Mesenchymal stem cell (in vitro differentiated cells and primary cell): ENCODE measurements at places on chromosomes 5 and 9.

DNA sequence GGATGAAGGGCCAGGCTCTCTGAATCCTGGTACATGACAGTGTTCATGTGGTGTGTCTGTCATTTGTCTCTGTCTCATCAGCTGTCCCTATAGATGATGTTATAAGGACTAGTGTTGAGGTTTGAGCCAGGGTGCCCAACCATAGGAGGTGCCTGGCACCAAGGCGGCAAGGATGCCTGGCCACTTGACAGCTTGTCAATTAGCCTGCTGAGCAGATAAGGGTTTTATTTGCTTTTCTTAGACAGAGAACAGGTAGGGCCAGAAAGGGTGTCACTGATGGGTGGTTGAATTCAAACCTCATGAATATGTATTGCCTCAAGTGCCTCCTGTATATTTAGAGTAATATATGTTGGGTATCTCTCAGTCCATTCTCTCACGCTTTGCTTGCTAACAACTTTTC lies 30.1 kb upstream of the AUH start:
- DNase-seq, result no peak

GRCh38 chr9:33498387-33498786 lies 24.7 kb upstream of the NOL6 start:
- peak; percentile 14 for DNase-seq

GRCh38 chr9:28600226-28600625 lies 1026.9 kb upstream of the C9orf72 start:
- no peak for DNase-seq

DNA sequence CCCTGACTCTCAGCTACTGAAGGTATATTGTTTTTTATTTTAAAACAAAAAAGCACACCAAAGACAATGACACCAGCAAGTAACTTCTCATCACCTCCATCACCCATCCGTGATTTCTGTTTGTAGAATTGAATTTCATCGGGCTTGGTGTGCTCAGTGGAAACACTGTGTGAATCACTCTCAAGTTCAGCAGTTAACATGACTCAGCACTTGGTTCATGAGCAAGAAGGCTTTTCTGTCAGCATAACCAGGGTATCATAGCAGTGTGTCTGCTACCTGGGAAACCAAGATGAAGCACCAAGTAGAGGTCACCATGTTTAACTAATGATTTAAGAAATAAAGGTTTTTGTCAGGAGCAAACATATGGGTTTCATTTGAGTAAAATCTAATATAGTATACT lies 123.7 kb downstream of the INSYN2B start:
- DNase-seq, result peak; percentile 74

GRCh38 chr5:98784411-98784810 lies 10.9 kb downstream of the RGMB start:
- DNase-seq, result no peak

GRCh38 chr5:132472431-132472830 lies 18.1 kb downstream of the IRF1 start:
- DNase-seq, result no peak

DNA sequence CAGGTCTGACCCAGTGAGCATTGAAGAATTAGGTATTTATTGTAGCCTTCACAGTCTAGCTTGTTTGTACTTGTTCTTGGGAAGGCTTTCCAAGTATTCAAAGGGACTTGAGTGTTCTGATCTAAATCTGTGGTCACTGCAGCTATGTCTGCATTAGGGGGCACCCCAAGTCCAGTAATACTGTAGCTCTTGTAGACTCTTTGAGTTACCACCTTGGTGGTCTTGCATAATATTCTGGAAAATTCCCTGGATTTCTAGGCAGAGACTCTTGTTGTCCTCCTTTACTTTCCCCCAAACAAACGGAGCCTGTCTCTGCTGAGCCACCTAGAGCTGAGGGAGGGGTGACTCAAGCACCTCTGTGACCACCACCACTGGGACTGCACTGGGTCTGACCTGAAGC lies 149.5 kb upstream of the DHFR start:
- peak; percentile 17 for DNase-seq

DNA sequence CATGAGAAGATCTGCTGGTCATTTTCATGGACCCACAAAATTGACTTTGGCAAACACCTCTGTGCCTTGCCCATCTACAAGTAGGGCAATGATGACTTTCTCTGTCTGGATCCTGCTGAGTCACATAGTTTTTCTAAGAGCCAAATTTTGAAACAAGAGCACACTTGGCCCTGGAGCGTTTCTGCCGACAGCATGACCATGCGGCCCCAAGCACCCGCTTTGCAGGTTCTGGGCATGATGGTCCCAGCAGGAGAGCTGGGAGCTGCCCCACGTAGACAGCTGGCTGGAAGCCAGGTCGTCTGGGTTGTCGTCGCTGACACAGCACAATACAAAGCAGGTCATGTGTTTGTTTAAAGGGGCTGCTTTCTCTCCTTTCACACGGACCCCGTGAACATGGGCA lies 159.8 kb downstream of the SYK start:
- DNase-seq, result no peak

DNA sequence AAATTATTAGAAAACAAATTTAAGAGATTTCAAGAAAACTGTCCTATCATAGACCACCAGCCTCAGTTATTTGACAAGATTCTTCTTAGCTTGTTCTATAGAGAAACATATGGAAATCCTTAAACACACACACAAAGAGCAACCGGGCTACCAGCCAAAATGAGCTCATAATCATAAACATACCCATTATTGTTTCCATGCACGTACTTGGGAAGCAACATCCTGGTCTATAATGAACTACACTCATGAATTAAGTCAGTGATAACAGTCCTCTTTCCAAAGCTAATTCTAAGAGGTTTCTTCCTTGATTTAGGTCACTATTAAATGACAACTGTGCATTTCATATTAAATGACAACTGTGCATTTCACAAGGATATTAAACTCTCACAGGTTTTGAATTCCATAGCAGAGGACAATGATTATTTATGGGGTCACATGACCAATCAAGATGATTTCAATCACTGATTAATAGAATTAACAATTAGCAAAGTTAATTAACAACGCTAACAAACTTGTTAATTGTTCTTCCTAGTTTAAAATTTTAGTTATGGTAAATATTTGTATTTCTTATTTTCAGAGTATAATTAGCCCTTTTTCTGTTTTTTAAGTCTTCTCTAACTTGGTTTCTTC lies 77.0 kb downstream of the OXCT1 start:
- DNase-seq, result peak; percentile 80

DNA sequence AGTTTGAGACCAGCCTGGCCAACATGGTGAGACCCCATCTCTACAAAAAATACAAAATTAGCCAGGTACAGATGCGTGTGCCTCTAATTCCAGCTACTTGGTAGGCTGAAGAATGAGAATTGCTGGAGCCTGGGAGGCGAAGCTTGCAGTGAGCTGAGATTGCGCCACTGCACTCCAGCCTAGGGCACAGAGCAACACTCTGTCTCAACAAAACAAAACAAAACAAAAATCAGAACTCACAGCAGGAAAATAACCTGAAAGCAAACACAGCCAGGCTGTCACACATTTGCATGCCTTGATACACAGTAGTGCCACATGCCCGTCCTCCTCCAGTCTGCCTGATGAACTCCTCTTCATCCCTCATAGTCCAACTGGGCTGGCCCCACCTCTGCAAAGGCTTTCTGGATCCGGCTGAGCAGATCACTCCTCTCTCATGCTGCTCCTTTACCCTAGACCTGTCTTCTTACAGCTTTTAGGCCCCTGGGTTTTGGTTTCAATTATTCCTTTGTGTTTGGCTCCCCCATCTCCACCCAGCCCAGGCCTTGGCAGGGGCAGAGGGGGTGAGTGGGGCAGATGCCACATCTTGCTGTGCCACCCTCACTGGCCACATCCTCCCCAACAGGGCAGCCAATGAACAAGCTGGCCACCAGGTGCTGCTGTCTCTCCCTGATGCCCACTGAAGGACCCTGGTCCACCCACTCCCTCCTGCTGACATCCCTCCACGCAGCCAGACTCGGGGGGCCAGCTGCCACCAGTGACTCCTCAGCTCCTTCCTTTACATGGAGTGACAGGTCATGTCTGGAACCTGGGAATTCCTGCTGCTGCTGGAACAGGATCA lies 62.0 kb upstream of the GGTA1 start:
- DNase-seq, result peak; percentile 42

DNA sequence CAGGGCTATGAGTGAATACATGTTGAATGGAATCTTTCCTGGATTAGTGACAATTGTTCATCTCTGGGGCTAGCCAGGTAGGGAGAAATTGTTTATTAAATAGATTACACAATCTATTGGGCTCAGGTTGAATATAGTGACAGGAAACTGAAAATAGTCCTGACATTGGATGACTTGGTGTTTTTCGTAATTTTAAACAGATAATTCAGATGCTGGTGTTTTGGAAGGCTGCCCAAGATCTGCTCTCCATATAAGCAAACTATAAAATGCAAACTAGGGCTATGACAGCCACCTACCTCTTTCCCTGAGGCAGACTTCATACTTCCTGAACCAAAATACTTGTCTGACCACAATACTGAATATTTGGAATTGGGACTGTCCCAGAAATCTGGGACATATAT lies 99.1 kb downstream of the ENC1 start:
- peak; percentile 44 for DNase-seq

DNA sequence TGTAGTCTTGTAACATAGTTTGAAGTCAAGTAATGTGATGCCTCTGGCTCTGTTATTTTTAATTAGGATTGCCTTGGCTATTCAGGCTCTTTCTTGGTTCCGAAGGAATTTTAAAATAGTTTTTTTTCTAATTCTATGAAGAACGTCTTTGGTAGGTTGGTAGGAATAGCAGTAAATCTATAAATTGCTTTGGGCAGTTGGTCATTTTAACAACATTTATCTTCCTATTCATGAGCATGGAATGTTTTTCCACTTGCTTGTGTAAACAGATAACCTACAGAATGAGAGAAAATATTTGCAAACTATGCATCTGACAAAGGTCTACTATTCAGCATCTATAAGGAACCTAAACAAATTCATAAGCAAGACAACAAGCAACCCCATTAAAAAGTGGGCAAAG lies 173.2 kb upstream of the TRPC7 start:
- no peak for DNase-seq

DNA sequence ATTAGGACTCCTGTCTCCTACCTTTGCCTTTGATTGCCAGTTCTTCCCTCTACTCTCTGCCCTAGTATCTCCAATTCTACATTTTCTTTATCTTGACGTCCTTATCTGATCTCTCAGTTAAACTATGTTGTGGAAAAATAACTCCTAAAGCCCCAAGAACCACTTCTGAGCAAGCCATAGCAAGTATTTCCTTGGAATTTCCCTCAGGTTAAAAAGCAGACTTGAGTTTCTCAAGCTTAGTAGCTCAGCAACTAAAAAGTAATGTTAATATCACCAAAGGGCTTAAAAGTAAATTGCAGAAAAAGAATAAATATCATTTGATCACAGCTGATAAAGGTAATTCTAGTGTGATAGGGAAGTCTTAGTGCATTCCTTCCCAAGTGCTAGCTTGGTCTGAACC lies 13.2 kb upstream of the HSPB3 start:
- no peak for DNase-seq

- DNase-seq, result no peak
Observed at GRCh38 chr5:88370824-88371223, 102.2 kb upstream of the TMEM161B start.

GRCh38 chr5:91006713-91007112 lies 376.4 kb downstream of the ARRDC3 start:
- no peak for DNase-seq

- DNase-seq, result no peak
Observed at GRCh38 chr9:94134629-94135028, 50.4 kb downstream of the PTPDC1 start.

- no peak for DNase-seq
Observed at GRCh38 chr5:39273314-39273954, 54.1 kb upstream of the FYB1 start.

GRCh38 chr5:149164731-149165130 lies 23.4 kb downstream of the ABLIM3 start:
- no peak for DNase-seq

GRCh38 chr9:125805057-125805456 lies 57.9 kb downstream of the PBX3 start:
- DNase-seq, result peak; percentile 72

DNA sequence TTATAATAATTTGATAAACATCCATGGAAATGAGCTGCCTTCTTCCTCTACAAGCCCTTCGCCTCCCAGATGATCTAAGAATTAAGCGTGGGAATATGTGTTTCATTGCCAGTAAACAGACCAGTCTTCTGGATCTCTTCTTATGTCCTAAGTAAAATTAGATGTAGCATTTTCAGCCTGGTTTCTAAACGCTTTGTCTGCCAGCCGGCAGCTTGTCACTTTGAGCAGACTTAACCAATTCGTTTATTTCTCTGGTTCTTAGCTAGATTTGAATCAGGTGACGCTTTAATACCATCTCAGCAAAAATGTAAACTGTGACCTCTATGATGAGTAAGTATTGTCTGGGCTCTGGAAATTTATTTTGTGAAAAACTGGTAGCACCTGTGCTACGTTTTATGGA lies 380.6 kb upstream of the NUDT12 start:
- DNase-seq, result no peak

DNA sequence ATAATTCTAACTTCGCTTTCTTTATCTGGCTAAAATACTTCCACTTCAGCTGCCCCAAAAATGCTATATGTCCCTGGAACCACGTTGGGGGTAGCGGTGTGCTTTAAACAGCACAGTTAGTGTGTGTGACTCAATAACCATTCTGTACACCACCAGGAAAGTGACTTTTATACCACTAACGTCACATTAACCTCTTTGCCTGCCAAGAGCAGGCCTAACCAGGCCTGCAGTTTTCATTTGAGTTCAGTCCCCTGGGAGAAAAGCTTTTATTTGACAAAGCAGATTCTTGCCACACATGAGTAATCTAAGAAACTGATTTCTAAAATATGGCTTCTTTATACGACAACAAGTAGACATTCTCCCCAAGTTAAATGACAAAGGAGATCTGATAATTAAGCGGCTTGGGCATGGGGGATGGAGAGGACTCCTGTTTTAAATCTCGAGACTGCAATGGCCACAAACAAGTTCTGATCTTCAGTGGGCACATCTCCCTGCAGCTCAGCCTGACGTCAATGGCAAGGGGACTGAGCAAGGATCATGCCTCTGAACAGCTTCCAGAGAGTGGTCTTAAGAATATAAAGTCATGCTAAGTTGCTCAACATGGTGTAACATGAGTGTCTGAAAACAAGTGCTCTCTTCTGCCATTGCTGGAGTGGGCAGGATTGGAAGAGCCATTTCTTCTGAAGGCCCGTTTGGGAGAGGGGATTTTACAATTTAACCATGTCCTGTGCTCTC lies 91.8 kb downstream of the GLIS3 start:
- DNase-seq, result peak; percentile 59

- peak; percentile 62 for DNase-seq
Observed at GRCh38 chr5:78974011-78974410, 11.1 kb downstream of the ARSB start.

- no peak for DNase-seq
Observed at GRCh38 chr5:106757672-106758071, 913.1 kb downstream of the EFNA5 start.
